Testis (tissue), 5 donors: ENCODE measurements at places on chromosomes 13 and 19. TPM values are rescaled to one million over a fixed set of nuclear protein-coding genes. Genes with fewer than 3 reads are reported as not detected.

The CALR gene
- polyA plus RNA-seq = 538 TPM

- no peak overlapping the region for H3K4me3 ChIP-seq
- no peaks in the 10 kb centered on the region for H3K36me3 ChIP-seq
- no peak overlapping the region for H3K27ac ChIP-seq
- H3K27me3 ChIP-seq = no peaks in the 10 kb centered on the region
Observed at GRCh38 chr13:46404733-46405100, 17.7 kb upstream of the RUBCNL start.

GRCh38 chr13:22432690-22433089 is 748.1 kb upstream of the SGCG start:
- DNase-seq = no peak
- H3K27ac ChIP-seq = no peak overlapping the region
- H3K4me3 ChIP-seq = no peak overlapping the region
- no peaks in the 10 kb centered on the region for H3K36me3 ChIP-seq

DNA sequence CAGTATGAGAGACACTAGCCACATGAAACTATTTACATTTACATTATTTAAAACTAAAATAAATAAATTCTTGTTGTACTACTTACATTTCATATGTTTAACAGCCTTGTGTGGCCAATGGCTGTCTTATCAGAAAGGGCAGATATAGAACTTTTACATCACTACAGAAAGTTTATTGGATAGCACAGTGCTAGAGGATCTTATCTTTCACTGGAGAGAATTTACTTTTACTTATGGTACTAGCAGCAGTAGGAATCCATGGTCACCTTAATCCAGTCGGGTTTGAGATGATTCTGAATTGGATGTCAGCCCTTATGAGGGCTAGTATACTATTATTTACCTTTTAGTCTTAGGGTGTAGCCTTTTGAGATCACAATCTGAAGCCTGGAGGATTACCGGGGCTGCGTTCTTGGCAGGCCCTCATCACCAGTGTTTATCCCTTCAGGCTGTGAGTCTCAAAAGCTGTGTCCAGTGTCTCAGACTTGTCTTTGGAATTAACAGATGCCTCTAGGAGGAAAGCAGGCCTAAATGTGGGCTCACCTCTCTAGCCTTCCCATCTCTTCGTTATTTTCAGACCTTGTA is 21.7 kb downstream of the IFT88 start:
- no peaks in the 10 kb centered on the region for H3K4me1 ChIP-seq
- H3K27me3 ChIP-seq = no peaks in the 10 kb centered on the region
- no peak overlapping the region for H3K27ac ChIP-seq
- no peak overlapping the region for H3K4me3 ChIP-seq

DNA sequence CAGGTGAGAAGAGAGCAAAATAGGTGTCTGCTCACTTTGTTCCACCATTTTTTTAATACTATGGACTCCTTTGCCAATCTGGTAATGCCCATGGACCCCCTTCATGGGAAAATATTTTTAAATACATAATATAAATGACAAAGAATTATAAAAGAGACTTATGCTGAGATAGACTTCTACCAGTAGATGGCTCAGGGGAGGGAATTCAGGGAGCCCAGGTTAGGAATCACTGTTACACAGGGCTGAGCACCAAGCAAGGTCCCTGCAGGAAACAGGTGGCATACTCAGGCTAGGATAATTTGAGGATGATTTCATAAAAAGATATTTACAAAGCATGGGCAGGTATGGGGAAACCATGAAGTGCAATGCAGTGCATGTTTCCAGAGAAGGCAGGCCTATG is 525.9 kb downstream of the FGF9 start:
- no peak overlapping the region for H3K4me3 ChIP-seq
- H3K27ac ChIP-seq = no peak overlapping the region
- H3K4me1 ChIP-seq = no peaks in the 10 kb centered on the region
- H3K36me3 ChIP-seq = no peaks in the 10 kb centered on the region
- H3K27me3 ChIP-seq = no peaks in the 10 kb centered on the region

The PSG7 gene
- not detected for polyA plus RNA-seq

- no peaks in the 10 kb centered on the region for H3K36me3 ChIP-seq
- no peak overlapping the region for H3K4me3 ChIP-seq
Observed at GRCh38 chr13:29105779-29106178, 285.6 kb downstream of the MTUS2 start.

The PEX11G gene
- 26.0 TPM for polyA plus RNA-seq

GRCh38 chr13:96214824-96215445 is 125.0 kb downstream of the HS6ST3 start:
- no peaks in the 10 kb centered on the region for H3K27me3 ChIP-seq
- no peak for DNase-seq
- H3K27ac ChIP-seq = no peak overlapping the region
- H3K4me1 ChIP-seq = no peaks in the 10 kb centered on the region

GRCh38 chr19:21023901-21024300 is 3.4 kb downstream of the ZNF430 start:
- no peak overlapping the region for H3K4me3 ChIP-seq
- no peaks in the 10 kb centered on the region for H3K36me3 ChIP-seq
- DNase-seq = no peak
- H3K4me1 ChIP-seq = peaks cover 3% of the 10 kb centered on the region

DNA sequence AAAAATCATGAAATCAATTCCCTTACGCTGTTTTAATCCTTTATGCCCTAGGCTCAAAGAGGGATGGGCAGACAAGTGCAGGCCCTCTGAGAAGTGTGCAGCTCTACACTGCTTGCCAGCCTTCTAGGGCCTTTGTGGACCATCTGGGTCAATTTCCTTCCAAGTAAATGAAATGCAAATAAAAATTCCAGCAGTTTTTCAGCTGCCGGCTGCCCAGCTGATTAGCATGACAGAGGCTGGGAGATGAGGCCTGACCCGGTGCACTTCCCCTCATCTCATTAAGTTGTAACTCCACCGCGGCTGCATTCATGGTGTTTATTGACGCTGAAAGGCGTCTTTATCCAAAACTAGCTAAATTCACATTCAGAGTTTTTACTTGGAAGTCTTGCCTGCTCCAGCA is 47.5 kb upstream of the GSX1 start:
- no peak overlapping the region for H3K27ac ChIP-seq
- H3K4me3 ChIP-seq = no peak overlapping the region
- DNase-seq = no peak
- H3K36me3 ChIP-seq = no peaks in the 10 kb centered on the region

The SSBP4 gene
- 80.5 TPM for polyA plus RNA-seq

- no peaks in the 10 kb centered on the region for H3K27me3 ChIP-seq
- H3K36me3 ChIP-seq = no peaks in the 10 kb centered on the region
- H3K4me3 ChIP-seq = no peak overlapping the region
- no peaks in the 10 kb centered on the region for H3K4me1 ChIP-seq
- DNase-seq = no peak
Observed at GRCh38 chr13:109622006-109622405, 164.4 kb downstream of the IRS2 start.

- H3K27ac ChIP-seq = no peak overlapping the region
- H3K27me3 ChIP-seq = no peaks in the 10 kb centered on the region
- no peak overlapping the region for H3K4me3 ChIP-seq
- no peaks in the 10 kb centered on the region for H3K4me1 ChIP-seq
Observed at GRCh38 chr19:42202290-42202880, 15.1 kb downstream of the DEDD2 start.

The PRR19 gene
- polyA plus RNA-seq = 37.4 TPM

- H3K36me3 ChIP-seq = no peaks in the 10 kb centered on the region
- H3K27ac ChIP-seq = no peak overlapping the region
- DNase-seq = no peak
- no peaks in the 10 kb centered on the region for H3K27me3 ChIP-seq
Observed at GRCh38 chr13:71871176-71871754, 4.3 kb upstream of the DACH1 start.

The SULT2A1 gene
- polyA plus RNA-seq = 2.3 TPM

DNA sequence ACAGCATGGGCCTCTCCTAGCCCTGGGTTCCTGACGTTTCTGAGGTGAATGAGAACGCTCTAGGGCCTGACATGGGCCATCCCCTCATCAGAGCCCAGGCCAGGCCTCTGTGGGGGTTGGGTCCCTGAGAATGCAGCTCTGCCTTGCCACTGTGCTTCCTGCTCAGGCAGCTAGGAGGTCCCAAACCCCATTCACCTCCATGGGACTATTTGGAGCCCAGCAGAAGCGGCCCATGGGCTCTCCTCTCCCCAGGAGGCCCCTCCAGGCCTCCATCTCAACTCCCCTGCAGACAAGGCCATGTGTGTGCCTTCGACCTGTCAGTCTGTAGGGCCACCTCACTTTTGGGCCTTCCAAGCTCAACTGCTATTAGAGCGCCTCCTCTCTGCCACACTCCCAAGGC is 36.9 kb downstream of the ELL start:
- H3K4me1 ChIP-seq = peaks cover 59% of the 10 kb centered on the region
- H3K4me3 ChIP-seq = no peak overlapping the region
- no peak overlapping the region for H3K27ac ChIP-seq
- H3K36me3 ChIP-seq = no peaks in the 10 kb centered on the region
- no peak for DNase-seq

GRCh38 chr19:20165971-20166592 is 932 bp upstream of the ZNF486 start:
- peaks cover 4% of the 10 kb centered on the region for H3K4me1 ChIP-seq
- H3K36me3 ChIP-seq = no peaks in the 10 kb centered on the region
- H3K27ac ChIP-seq = no peak overlapping the region
- no peak overlapping the region for H3K4me3 ChIP-seq
- no peaks in the 10 kb centered on the region for H3K27me3 ChIP-seq

- H3K4me3 ChIP-seq = no peak overlapping the region
- no peak overlapping the region for H3K27ac ChIP-seq
- H3K36me3 ChIP-seq = no peaks in the 10 kb centered on the region
- no peaks in the 10 kb centered on the region for H3K27me3 ChIP-seq
Observed at GRCh38 chr13:113796211-113796963, 37.4 kb downstream of the TMEM255B start.

The ZNF17 gene
- polyA plus RNA-seq = 7.4 TPM

DNA sequence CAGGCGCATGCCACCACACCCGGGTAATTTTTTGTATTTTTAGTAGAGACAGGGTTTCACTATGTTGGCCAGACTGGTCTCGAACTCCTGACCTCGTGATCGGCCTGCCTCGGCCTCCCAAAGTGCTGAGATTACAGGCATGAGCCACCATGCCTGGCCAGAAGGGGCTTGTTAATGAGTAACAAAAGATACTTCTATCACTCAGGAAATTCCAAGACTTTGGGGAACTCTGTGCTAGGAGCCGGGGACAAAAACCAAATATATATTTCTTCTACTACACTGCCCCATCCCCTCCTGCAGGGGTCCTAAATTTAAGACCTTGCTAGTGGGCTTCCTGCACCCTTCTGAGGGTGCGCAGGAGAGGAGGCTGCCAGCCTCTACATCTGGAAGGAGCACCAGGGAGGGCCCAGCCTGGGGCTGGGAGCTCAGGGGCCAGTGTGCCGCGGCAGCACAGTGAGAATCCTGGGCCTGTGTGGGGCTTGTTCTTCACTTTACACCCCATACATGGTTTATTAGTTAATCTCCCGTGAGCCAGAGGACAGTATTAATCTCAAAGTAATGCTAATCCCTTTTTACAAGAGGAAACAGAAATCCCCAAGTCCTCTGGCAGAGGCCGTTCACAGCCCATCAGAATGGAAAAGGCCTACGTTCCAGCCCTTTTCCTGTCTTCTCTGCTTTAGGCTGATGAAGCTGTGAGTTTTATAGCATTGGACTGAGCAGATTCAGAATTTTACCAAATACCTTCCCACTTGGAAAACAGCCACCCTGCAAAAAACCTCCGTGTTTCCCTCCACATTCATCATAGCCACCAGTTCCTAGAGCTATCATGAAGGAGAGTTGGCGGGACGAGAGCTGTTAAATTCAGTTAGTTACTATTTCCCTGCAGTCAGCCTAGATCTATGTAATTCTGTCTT is 44.4 kb upstream of the NPAS1 start:
- peak overlapping the region; percentile 87 for H3K27ac ChIP-seq
- H3K27me3 ChIP-seq = no peaks in the 10 kb centered on the region
- DNase-seq = no peak
- peaks cover 53% of the 10 kb centered on the region for H3K4me1 ChIP-seq
- H3K4me3 ChIP-seq = no peak overlapping the region

GRCh38 chr19:55603581-55604292 is 1.7 kb upstream of the ZNF865 start:
- no peaks in the 10 kb centered on the region for H3K27me3 ChIP-seq
- peaks cover 16% of the 10 kb centered on the region for H3K4me1 ChIP-seq

DNA sequence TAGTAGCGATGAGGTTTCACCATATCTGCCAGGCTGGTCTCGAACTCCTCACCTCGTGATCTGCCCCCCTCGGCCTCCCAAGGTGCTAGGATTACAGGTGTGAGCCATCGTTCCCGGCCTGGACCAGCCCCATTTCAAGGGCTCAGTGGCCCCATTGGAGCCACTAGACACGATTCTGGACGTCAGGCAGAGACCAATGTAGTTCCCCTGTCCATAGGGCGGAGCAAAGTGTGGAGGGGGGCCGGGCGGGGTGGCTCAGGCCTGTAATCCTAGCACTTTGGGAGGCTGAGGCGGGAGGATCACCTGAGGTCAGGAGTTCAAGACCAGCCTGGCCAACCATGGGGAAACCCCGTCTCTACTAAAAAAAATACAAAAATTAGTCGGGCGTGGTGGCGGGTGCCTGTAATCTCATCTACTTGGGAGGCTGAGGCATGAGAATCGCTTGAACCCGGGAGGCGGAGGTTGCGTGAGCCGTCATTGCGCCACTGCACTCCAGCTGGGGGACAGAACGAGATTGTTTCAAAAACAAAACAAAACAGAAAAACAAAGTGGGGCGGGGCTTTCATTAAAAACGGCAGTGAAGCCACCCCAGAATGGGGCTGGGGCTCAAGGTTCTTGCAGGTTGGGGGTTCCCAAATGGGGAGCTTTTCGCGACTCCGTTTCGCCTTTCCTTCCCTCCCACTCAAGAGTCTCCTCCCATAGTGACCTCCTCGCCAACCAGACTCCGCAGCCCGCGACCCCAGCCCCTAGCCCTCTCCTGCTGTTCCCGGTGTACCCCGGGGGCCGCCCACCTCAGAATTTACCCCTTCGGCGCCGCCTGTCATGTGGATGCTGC is 758 bp upstream of the TECR start:
- H3K4me3 ChIP-seq = peak overlapping the region; percentile 66
- no peaks in the 10 kb centered on the region for H3K27me3 ChIP-seq
- H3K36me3 ChIP-seq = no peaks in the 10 kb centered on the region
- peak overlapping the region; percentile 85 for H3K27ac ChIP-seq

DNA sequence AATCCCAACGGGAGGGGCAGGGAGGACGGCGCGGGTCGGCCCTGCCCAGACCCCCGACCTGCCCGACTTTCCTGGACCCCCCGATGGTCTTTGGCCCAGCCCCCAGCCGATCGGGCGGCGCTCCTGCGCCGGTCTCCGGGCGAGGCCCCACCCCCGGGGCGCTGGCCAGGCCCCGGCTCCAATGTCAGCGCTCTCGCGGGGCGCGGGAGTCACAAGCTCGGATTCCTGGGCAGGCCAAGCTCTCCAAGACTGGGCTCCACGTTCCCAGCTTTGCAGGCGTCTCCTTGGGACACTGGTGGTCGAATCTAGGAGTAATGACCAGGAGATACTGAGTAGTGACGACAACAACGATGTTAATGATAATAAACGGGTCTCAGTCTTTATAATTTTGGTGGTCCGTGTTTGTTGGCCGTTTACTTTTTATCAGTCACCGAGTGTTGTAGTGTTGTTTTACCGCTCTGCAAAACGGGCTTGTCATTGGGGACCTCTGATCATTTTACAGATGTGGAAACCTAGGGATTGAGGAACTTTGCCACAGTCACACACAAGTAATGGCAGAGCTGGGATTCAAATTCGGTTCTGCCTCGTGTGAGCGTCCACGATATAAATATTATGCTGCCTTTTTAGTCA is 545 bp downstream of the RAD23A start:
- peak; percentile 68 for DNase-seq
- H3K27me3 ChIP-seq = no peaks in the 10 kb centered on the region
- peak overlapping the region; percentile 98 for H3K4me3 ChIP-seq
- H3K36me3 ChIP-seq = no peaks in the 10 kb centered on the region
- peak overlapping the region; percentile 94 for H3K27ac ChIP-seq
